Spinal cord (tissue), 10 donors: ENCODE measurements at places on chromosomes 13 and 19. TPM values are rescaled to one million over a fixed set of nuclear protein-coding genes. Genes with fewer than 3 reads are reported as not detected.

OR7D2 gene
- total RNA-seq: 0.06 TPM

ZNF560 gene
- total RNA-seq: 0.66 TPM

POLR1G gene
- 8.6 TPM for total RNA-seq

DBP gene
- 6.2 TPM for total RNA-seq

ZNF546 gene
- total RNA-seq: 14.1 TPM

SIGLECL1 gene
- not detected for total RNA-seq

ZNF229 gene
- 12.9 TPM for total RNA-seq

PDX1 gene
- not detected for total RNA-seq

PABPC3 gene
- 0.50 TPM for total RNA-seq

MBD3L2 gene
- not detected for total RNA-seq

RABAC1 gene
- 174 TPM for total RNA-seq

ACP7 gene
- total RNA-seq: not detected

ZNF627 gene
- total RNA-seq: 43.2 TPM

CATSPERD gene
- not detected for total RNA-seq

PROSER3 gene
- total RNA-seq: 2.8 TPM

ZFP14 gene
- 17.5 TPM for total RNA-seq

BEST2 gene
- not detected for total RNA-seq

ZNF878 gene
- 0.59 TPM for total RNA-seq
